ENCODE measurements at places on chromosomes 1 and 21.
A peak's percentile ranks its signal among the peaks of the same experiment; 100 is the strongest.

- no peak for DNase-seq
These were observed 308.2 kb downstream of the DISC1 start for GRCh38 chr1:231934797-231935196.

DNA sequence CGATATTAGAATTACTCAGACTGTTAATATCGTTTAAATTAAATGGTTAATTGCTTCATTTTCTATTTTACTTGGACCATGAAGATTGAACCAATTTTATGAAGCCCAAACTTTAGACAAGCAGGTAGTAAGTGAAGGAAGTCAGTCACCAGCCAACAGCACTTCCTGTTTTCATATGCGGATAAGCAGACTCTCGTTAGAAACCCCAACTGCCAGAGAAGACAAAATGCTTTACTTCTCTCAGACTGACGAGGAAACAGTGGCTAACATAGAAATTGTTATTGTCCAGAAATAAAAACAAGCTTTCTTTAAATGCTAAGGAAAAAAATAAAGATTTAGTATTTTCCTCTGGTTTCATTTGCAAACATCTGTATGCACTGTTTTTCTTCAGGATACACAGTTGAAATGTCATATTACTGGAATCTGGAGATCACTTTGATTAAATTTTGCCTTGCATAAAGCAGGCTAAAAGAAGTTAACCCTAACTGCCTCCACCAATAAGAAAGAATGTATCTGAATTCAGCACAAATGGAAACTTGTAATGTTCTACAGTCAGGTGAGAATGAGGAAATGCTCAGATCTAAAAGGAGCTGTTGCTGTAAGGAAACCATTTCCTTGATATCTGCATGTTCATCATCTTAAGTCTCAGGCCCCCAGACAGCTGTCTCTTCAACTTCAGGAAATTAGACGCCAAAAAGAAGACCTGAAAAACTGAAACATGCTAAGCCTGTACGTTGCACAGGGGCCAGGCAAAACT is 129.8 kb upstream of the SAMSN1 start:
- no peak for DNase-seq

DNA sequence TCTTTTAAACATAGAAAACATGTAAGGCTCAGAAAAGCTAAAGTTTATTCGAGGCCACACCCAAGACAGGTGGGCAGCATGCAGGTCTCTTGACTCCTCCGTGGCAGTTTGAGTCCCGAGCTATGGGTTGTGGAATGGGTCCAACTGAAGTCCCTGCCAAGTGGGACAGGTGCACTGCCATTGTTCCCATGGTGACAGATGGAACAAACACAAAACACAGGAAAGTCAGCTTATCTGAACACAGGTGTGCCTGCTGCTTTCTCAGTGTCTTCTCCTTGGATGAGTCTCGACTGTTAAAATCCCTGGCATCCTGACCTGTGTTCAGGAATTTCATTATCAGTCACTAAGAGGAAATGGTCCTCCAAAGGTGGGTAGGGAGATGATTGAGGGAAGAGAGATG is 99.0 kb upstream of the RAB4A start:
- DNase-seq, result no peak

- DNase-seq, result no peak
These were observed 137.9 kb downstream of the SLC45A1 start for GRCh38 chr1:8455700-8456307.

DNA sequence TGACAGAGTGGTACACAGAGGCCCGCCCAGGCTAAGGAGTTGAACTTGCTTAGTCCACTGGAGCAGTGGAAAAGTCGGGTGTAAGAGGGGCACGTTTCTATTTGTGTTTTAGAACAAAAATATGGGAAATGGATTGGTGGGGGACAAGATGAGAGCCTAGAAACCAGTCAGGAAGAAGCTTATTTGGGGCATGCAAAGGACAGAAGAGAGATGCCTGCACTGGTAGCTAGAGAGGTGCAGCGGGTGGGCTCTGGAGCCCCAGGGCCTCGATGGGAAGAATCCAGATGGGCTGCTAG is 1.2 kb upstream of the LIN9 start:
- DNase-seq, result no peak

DNA sequence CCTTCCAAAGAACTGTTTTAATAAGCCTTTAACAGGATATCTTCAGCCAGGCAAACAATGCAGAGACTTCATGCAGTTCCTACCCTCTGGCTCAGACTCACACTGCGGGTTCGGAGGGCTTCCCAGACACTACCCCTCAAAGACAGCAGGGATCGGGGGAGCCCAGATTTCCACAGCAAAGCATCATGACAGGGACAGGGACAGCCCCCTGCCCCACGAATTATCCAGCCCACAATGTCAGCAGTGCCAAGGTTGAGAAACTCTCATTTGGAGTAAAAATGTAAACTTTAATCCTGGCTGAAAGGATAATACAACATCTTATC is 20.1 kb downstream of the NPHP4 start:
- DNase-seq, result no peak

DNA sequence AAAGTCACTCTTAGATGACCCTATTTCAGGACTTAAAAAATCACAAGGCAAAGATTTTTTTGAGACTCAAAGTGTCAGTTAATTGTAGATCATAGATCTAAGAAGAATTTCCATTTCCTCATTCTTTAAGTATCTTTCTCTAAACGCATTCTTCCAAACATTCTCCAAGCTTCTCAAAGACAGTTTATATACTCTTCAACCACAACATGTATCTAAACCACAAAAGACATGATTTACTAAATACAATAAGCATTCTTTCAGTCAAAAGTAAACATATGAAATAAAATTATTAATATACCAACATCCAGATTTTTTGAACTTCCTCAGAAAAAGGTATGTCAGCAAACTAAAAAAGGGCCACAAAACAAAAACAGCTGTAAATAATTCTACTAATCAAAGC is 24.4 kb downstream of the RC3H1 start:
- no peak for DNase-seq

DNA sequence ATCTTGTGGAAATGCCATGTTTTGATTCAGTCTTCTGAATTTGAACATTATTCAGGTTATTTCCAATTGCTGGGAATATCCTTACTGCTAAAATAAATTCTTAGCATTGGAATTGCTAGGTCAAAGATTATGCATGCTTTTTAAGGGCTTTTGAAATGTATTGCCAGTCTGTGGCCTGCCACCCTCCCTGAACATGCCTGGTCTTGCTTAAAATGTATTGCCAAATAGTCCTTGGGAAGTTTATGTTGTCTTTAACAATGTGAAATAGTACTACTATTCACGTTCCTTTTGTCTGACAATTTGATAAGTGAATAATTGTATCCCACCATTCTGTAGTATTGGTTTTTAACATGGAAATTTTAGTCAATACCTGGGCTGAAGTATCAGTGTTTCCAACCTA is 13.6 kb downstream of the TARDBP start:
- no peak for DNase-seq

DNA sequence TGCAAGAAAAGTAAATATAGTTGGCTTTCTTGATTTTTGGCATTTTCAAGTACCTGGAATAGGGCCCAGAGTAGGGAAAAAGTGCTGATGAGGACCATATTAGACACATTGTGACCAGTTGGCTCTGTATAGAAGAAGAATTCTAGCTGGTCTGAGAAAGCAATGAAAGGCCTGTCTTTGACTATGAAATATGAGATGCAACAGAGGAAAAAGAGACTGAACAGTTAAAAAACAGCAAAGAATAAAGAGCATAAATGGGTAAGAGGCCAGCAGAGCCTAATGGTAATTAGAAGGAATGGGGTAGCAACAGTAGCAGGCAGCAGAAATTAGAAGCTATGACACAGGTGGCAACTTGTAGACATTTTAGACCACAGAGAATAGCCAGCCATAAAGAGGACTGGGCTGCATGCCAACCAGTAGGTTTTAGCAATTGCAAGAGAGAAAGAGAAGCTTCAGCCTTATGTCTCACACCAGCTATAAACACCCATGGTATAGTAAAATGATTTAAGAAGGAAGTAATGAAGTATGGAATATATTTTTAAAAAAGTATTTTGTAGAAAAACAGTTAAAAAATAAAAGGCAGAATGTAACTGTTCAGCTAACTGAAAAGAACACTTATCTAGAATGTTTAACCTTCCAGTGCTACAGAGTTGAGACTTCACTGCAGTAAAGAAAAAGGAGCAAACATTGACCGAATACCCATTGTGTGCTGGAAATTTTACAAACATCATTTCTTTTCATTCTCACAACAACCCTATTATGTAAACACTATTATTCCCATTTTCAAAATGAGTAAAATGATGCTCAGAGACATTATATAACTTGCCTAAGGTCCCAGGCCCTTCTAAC is 114.1 kb downstream of the LHX4 start:
- no peak for DNase-seq

- DNase-seq, result no peak
These were observed 6.9 kb upstream of the ATP1B1 start for GRCh38 chr1:169099561-169099960.

DNA sequence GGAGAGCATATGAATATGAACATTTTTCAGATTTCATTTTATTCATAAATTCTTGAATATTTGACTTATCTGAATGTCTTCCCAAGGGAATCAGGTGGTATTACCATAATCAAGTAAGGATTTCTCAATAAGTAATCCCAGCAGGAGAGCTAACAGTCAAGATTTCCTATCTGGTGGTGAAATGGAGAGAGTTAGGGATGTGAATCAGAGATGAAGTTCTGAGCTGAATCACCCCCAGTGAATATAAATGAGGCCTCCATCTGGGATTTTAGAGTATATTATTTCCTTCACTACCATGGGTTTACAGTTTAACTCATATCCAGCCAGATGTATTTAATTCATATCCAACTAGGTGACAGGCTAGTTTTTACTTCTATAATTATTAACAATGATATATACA is 61.5 kb upstream of the RGS2 start:
- no peak for DNase-seq

- DNase-seq, result no peak
These were observed 256.4 kb downstream of the PRDM2 start for GRCh38 chr1:13956393-13956792.

DNA sequence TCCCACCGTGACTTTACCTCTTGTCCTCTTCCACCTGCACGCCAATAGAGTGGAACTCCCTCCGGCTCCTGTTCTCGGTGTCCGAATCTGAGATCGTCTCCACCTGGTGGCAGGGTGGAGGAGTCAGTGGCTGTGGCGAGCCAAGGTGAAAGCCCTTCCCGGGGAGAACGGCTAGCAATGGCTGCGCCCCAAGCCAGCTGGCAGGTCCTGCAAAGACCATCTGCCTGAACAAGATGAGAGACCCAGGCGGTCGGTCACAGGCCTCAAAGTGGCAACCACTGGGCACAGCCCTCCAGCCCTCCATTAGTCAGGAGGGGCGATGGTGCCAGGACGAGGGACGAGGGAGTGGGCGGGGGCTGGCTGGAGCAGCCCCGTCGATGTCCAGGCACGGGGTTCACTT is 25.4 kb upstream of the SMIM12 start:
- no peak for DNase-seq

GRCh38 chr1:21662426-21663247 is 6.5 kb downstream of the RAP1GAP start:
- DNase-seq, result peak; percentile 50

GRCh38 chr1:25033828-25034705 is 104.0 kb upstream of the RUNX3 start:
- peak; percentile 71 for DNase-seq

DNA sequence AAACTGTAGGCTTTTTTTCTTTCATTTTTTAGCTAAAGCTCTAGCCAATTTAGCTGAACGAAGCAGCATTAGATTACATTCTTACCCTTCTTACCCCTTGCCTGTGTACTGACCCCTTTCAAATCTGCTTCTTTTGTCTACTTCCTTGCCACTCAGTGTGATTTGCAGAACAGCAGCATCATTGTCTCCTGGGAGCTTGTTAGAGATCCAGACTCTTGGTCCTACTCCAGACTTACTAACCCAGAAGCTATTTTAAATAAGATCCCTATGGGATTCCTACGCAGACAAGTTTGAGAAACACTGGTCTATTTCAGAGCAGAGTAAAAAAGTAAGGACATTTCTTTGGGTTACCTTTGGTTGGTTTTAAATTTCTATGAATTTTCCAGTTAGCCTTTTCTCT is 13.8 kb downstream of the LRRC39 start:
- DNase-seq, result no peak

DNA sequence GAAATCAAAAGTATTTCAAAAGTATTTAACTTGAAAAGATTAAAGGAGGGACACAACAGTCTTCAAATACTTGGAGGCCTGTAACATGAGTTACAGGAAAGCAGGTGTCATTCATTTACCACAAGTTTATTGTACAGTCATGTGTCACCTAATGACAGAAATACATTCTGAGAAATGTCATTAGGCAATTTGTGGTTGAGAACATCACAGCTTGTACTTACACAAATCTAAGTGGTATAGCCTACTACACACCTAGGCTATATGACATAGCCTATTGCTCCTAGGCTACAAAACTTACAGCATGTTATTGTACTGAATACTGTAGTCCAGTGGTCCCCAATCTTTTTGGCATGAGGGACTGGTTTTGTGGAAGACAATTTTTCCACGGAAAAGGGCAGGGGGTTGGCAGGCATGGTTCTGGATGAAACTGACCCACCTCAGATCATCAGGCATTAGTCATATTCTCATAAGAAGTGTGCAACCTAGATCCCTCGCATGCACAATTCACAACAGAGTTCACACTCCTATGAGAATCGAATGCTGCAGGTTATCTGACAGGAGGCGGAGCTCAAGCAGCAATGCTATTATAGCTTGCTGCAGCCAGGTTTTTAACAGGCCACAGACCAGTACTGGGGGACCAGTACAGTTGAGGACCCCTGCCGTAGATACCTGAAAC is 25.0 kb upstream of the PHTF1 start:
- DNase-seq, result no peak

GRCh38 chr1:1869469-1869868 is 21.4 kb downstream of the GNB1 start:
- no peak for DNase-seq

- DNase-seq, result no peak
These were observed 17.4 kb downstream of the AZIN2 start for GRCh38 chr1:33098371-33098770.

DNA sequence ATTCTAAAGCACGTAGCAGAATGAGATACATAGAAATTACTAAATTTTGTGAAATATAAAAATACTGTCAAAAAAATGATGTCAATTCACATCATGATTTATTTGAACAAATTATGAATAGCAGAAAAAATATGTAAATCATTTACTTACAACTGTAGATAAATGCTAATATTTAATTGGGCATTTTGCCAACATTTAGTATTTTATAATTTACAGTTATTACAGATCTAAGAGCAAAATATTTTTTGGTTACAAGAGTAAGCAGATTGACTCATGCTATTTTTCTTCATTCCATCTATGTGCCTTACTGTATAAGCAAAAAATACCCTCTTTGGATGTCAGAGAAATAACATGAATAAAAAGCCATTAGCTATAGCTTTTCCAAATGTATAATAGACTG is 282.3 kb upstream of the RGS18 start:
- no peak for DNase-seq

DNA sequence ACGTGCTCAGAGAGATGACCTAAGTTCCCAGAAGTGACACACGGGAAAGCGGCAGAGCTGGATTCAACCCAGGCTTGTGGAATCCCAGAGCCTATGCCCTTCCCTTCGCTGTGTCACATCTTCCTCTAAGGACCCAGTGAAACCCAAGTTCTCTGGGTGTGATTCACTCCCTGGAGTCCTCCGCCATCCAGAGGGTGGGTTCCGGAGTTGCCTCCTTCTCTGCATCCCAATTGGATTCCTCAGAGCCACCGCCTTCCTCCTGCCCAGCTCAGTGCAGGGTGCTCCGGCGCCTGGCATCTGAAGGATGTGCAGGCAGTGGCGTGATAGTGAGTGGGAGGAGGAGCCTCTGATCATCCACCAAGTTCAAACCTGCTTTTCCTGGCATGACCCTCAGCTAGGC is 20.7 kb upstream of the RCC2 start:
- no peak for DNase-seq

All from ascending aorta (tissue), 2 donors.